Psoas muscle (tissue), 8 donors: ENCODE measurements at places on chromosomes 13 and 19. TPM values are rescaled to one million over a fixed set of nuclear protein-coding genes. Genes with fewer than 3 reads are reported as not detected.
A peak's percentile ranks its signal among the peaks of the same experiment; 100 is the strongest.

The TEX26 gene
- total RNA-seq = not detected

The PPFIA3 gene
- total RNA-seq = 1.9 TPM

The RNF113B gene
- total RNA-seq = not detected

The TSC22D1 gene
- 163 TPM for total RNA-seq

DNA sequence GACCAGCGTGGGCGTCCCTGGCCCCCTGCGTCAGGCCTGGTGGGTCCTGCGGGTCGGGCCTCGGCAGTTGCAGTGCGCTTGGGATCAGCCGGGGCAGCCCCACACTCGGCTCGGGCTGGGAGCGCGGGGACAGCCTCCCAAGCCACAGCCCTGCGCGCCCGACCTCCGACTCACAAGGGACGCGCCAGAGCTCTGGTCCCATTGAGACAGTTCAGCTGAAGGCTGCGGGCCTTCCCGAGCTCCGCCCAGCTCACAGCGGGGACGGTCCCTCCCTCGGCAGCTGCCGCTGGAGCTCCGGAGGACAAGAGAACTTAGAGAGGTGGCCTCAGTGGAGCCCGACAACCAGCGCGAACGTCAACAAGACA is 45.7 kb upstream of the ZNF730 start:
- H3K4me3 ChIP-seq = peak overlapping the region; percentile 44
- no peaks in the 10 kb centered on the region for H3K4me1 ChIP-seq
- DNase-seq = no peak
- H3K27ac ChIP-seq = no peak overlapping the region

- DNase-seq = peak; percentile 62
- H3K27me3 ChIP-seq = peaks cover 60% of the 10 kb centered on the region
- H3K27ac ChIP-seq = peak overlapping the region; percentile 72
- H3K4me1 ChIP-seq = peaks cover 3% of the 10 kb centered on the region
- H3K4me3 ChIP-seq = peak overlapping the region; percentile 66
These were observed 366 bp upstream of the KL start for GRCh38 chr13:33015791-33016323.

GRCh38 chr19:29690842-29691241 is 24.2 kb downstream of the C19orf12 start:
- no peak for DNase-seq
- no peaks in the 10 kb centered on the region for H3K36me3 ChIP-seq
- no peaks in the 10 kb centered on the region for H3K27me3 ChIP-seq
- H3K4me3 ChIP-seq = no peak overlapping the region

DNA sequence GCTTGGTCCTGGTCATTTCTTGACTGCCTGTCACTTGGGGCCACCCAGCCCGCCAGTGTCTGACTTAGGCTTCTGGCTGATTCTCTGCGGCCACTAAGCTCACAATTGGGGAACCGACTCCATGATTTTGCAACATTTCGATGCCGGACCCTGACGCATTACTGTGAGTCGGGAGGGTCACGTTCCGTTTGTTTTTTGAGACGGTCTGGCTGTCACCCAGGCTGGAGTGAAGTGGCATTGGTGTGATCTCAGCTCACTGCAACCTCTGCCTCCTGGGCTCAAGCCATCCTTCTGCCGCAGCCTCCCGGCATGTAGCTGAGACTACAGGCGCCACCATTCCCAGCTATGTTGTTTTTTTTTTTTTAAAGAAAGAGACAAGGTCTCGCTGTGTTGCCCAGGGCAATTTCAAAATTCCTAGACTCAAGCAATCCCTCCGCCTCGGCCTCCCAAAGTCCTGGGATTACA is 3.2 kb upstream of the ADAT3 start:
- H3K4me1 ChIP-seq = peaks cover 10% of the 10 kb centered on the region
- peak; percentile 62 for DNase-seq
- no peak overlapping the region for H3K4me3 ChIP-seq

DNA sequence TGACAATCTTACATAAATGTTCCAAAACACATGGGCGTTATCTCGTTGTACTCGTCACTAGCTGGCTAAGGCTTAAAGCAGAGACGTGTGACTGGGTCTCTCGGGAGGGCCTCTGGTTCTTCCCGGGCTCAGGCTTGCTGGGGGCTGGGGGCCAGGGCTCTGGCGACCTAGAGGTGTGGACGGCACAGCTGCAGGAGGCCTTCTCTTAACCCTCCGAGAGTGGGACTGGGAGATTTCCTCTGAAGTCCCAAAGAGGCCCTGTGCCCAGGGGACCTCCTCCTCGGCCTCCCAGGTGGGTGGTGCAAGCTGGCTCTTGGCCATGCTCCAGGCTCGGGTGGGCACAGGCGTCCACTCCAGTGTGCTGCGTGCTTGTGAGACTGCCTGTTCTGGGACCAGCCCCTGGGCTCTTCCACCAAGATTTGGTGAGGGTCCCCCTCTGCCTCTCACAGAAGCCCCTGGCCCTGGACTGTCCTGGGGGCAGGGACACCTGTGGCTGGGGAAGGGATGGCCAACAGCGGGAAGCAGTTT is 2.2 kb downstream of the CAPS start:
- no peaks in the 10 kb centered on the region for H3K4me1 ChIP-seq
- no peak for DNase-seq
- H3K4me3 ChIP-seq = no peak overlapping the region
- H3K27me3 ChIP-seq = no peaks in the 10 kb centered on the region

- H3K36me3 ChIP-seq = no peaks in the 10 kb centered on the region
- DNase-seq = no peak
These were observed 99.3 kb upstream of the GJB6 start for GRCh38 chr13:20331419-20331818.

DNA sequence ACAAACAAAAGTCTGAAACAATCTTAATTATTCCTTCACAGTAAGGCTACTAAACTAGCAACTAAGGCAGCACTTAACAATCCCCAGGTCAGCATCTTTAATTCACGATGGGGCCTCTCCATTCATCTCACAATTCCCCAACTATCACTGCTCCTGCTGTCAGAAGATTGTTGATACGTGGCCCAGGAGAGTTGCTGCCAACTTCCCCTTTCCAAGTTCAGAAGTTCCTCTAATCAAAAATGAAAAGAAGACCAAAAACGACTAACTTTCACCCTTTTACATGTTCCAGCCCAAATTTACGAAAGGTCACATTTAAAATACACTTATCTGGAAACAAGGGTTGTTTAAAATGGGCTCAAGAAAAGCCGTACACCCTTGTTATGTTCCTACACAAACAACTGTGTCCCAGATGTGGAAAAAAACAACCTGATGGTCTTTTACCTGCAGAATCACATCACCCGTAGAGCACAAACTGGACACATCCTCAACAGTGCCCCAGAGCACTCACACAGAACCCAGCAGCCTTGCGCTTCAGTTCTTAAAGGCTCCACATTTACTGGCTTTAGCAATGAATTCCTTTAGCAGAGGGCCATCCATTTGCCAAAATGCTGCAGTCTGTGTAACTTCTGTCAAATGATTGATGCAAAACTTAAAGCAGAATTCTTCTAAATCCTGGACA is 38.0 kb downstream of the PHF11 start:
- H3K27ac ChIP-seq = no peak overlapping the region
- DNase-seq = no peak
- H3K27me3 ChIP-seq = no peaks in the 10 kb centered on the region
- no peaks in the 10 kb centered on the region for H3K4me1 ChIP-seq
- H3K4me3 ChIP-seq = no peak overlapping the region

DNA sequence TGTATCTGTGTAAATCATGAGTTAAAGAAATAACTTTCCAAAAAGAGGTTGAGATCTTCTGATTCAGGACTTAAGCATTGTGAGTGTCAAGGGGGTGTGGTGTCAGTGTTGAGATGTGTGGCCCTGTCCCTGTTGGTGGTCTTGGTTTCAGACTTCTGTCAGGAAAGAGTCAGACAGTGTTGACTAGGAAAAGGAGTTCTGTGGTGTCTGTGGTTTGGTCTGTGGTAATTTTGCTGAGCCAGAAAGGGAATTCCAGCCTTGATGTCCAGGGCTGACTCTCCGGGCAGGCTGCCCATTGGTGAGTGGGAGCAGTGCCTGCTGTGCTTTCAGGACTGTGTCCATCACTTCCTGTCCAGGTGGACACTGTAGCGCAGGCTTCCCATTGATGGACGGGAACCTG is 39.8 kb upstream of the IGFL4 start:
- no peak for DNase-seq
- H3K27ac ChIP-seq = no peak overlapping the region
- peaks cover 66% of the 10 kb centered on the region for H3K27me3 ChIP-seq
- no peaks in the 10 kb centered on the region for H3K36me3 ChIP-seq
- H3K4me1 ChIP-seq = no peaks in the 10 kb centered on the region

- peak; percentile 55 for DNase-seq
- H3K27me3 ChIP-seq = no peaks in the 10 kb centered on the region
- H3K27ac ChIP-seq = no peak overlapping the region
- H3K4me3 ChIP-seq = no peak overlapping the region
- no peaks in the 10 kb centered on the region for H3K36me3 ChIP-seq
These were observed 565.1 kb downstream of the LIG4 start for GRCh38 chr13:107650081-107650701.

- DNase-seq = no peak
- H3K4me1 ChIP-seq = no peaks in the 10 kb centered on the region
- no peaks in the 10 kb centered on the region for H3K36me3 ChIP-seq
- H3K4me3 ChIP-seq = no peak overlapping the region
These were observed 38.7 kb upstream of the FARP1 start for GRCh38 chr13:98103942-98104880.

GRCh38 chr19:35727053-35727955 is 9.5 kb downstream of the KMT2B start:
- H3K4me3 ChIP-seq = no peak overlapping the region
- H3K27ac ChIP-seq = no peak overlapping the region
- H3K36me3 ChIP-seq = peaks cover 19% of the 10 kb centered on the region
- no peak for DNase-seq
- no peaks in the 10 kb centered on the region for H3K4me1 ChIP-seq

DNA sequence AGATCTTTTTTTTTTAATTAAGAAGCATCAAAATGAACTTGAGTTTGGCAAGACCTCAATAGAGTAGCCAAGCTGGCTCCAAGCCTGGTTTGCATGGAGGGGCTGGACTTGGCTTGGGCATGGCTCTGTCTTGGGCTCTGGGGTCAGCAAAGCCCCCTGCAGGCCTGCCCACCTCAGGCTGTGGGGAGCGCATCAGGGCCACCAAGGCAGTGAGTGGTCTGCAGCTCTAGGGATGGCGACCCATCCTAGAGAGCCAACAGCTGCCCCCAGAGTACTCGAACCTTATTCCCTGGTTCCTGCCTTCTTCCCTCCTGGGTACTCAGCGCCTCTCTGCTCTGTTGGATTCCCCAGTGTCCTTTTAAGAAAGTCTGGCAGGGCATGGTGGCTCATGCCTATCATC is 5.4 kb upstream of the CHST8 start:
- H3K27me3 ChIP-seq = no peaks in the 10 kb centered on the region
- no peaks in the 10 kb centered on the region for H3K36me3 ChIP-seq
- DNase-seq = no peak

DNA sequence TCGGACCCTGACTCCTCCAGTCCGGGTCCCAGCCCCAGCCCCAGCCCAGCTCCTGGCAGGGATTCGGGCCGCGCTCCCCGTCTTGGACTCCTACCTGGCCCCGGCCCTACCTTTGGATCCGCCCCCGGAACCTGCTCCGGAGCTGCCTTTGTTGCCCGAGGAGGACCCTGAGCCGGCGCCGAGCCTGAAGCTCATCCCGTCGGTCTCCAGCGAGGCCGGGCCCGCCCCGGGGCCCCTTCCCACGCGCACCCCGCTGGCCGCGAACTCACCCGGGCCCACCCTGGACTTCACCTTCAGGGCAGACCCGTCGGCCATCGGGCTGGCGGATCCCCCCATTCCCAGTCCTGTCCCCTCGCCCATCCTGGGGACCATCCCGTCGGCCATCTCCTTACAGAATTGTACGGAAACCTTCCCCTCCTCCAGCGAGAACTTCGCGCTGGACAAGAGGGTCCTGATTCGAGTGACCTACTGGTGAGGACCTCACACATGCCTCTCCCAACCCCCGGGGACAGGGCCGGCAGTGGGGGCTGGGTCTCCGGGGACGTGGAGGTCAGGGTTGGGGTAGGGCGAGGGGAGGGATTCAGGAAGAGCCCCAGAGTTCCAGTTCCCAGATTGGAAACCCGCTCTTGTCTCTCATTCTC is 732 bp downstream of the SELENOV start:
- H3K36me3 ChIP-seq = no peaks in the 10 kb centered on the region
- peaks cover 31% of the 10 kb centered on the region for H3K27me3 ChIP-seq
- H3K4me3 ChIP-seq = peak overlapping the region; percentile 42
- DNase-seq = no peak
- H3K4me1 ChIP-seq = peaks cover 9% of the 10 kb centered on the region

DNA sequence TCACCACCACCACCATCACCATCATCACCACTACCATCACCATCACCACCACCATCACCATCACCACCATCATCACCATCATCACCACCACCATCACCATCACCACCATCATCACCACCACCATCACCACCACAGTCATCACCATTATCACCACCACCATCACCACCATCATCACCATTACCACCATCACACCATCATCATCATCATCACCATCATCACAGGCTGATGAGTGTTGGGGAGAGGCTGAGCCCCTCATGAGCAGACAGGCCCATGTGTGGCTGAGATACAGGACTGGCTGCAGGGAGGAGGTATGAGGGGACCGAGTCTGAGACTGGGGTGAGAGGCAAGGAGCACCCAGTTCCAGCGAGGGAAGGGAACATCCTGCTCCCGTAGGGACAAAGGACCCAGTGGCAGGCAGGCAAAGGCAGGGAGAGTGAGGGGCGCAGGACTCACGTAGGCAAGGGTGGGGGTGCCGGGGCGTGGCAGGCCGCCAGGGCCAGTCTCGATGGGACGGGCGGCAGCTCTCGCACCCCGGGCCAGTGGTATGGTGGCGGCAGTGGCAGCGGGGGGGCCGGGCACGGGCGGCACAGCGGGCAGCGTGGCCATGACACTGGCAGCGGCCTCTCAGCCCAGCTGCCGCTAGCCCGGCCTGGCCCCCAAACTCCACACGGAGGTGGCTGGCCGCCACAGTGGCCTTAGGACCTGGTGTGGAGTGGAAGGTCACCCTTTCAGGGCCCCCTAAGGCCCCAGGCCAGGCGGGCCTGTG is 2.7 kb downstream of the NTN5 start:
- peaks cover 2% of the 10 kb centered on the region for H3K4me1 ChIP-seq
- DNase-seq = no peak
- H3K36me3 ChIP-seq = no peaks in the 10 kb centered on the region
- no peak overlapping the region for H3K27ac ChIP-seq
- H3K4me3 ChIP-seq = no peak overlapping the region

- no peak overlapping the region for H3K4me3 ChIP-seq
- H3K36me3 ChIP-seq = no peaks in the 10 kb centered on the region
- no peak for DNase-seq
- H3K27me3 ChIP-seq = peaks cover 11% of the 10 kb centered on the region
- H3K27ac ChIP-seq = no peak overlapping the region
These were observed 6.6 kb downstream of the ISOC2 start for GRCh38 chr19:55454787-55455243.

GRCh38 chr19:5173993-5174392 is 166.6 kb downstream of the PTPRS start:
- H3K27me3 ChIP-seq = no peaks in the 10 kb centered on the region
- H3K4me3 ChIP-seq = no peak overlapping the region
- DNase-seq = no peak
- H3K36me3 ChIP-seq = no peaks in the 10 kb centered on the region

- no peak for DNase-seq
- H3K27me3 ChIP-seq = no peaks in the 10 kb centered on the region
- peak overlapping the region; percentile 95 for H3K27ac ChIP-seq
- H3K36me3 ChIP-seq = peaks cover 34% of the 10 kb centered on the region
These were observed 1.1 kb downstream of the CNOT3 start for GRCh38 chr19:54138489-54139256.

GRCh38 chr13:43046259-43046658 is 22.9 kb downstream of the DNAJC15 start:
- no peaks in the 10 kb centered on the region for H3K4me1 ChIP-seq
- DNase-seq = no peak
- H3K27ac ChIP-seq = no peak overlapping the region
- H3K36me3 ChIP-seq = no peaks in the 10 kb centered on the region
- H3K4me3 ChIP-seq = no peak overlapping the region
- no peaks in the 10 kb centered on the region for H3K27me3 ChIP-seq
